ENCODE measurements at places on chromosomes 16 and 17.

DNA sequence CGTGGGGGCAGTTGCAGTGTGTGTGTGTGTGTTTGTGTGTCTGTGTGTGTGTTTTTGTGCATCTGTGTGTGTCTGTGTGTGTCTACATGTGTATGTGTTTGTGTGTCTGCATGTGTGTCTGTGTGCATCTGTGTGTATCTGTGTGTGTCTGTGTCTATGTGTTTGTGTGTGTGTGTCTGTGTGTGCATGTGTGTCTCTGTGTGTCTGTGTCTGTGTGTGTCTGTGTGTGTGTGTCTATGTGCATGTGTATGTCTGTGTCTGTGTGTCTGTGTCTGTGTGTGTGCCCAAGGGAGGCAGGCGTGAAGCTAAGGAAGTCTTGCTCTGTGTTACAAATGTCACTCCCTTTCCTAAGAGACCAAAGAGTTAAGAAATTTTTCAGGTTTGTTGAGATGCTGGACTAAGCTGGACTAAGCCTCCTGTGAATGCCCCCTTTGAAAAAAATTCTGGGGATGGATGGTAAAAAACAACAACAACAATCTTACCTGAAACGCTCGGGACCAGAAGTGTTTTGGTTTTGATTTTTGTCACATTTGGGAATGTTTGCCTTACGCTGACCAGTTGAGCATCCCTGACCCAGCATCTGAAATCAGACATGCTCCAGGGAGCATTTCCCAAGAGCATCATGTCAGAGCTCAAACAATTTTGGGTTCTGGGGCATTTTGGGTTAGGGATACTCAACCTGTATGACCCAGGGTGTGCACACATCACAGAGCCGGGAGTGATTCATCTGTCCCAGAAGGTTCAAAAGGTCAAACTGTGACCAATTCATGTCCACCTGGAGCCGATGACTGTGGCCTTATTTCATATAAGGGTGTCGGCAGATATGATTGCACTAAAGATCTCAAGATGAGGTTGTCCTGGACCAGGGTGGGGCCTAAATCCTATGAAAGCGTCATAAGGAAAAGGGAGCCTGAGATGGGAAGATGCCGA lies 48.6 kb upstream of the ZNF469 start:
- no peak for DNase-seq

- no peak for DNase-seq
These were observed 956.5 kb downstream of the CDH11 start for GRCh38 chr16:64165368-64165767.

- no peak for DNase-seq
These were observed 106.3 kb downstream of the SEC14L1 start for GRCh38 chr17:77247048-77247541.

GRCh38 chr16:72860726-72861562 lies 187.0 kb downstream of the ZFHX3 start:
- no peak for DNase-seq

DNA sequence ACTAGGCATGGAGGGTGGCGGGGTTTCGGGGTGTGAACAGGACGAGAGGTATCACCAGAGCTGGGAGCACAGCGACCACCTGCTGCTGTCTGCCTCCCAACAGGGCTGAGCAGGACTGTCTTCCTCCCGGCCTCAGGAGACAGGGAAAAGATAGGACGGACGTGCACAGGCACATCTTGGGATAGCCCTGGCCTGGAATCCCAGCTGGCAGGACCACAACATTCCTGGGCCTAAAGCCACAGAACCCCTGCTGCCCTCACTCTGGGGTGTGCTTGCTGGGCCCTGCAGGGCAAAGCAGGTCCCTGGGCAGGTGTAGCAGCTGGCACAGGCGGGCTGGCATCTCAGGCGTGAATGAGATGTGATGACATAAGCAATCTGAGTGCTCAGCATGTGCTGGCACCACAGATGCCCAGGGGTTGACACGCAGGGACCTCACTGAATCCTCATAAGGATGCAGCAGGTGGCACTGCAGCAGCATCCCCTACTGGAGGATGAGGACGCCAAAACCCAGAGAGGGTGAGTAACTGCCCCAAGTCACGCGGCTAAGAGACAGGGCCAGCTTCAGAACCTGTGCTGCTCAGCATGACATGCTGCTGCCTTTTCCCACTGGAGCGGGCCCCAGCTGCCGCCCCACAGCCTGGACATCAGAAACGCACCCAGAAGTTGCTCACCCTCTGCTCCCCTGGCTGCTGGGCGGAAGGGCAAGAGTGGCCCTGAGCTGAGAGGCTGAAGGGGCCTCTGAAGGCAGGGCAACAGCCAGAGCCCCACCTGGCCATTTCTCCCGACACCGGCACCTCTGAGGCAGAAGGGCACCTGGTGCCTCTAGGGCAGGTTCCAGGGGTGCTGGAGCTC lies 7.1 kb downstream of the CORO7 start:
- no peak for DNase-seq

GRCh38 chr16:81170824-81171223 lies 67.7 kb upstream of the BCO1 start:
- no peak for DNase-seq

DNA sequence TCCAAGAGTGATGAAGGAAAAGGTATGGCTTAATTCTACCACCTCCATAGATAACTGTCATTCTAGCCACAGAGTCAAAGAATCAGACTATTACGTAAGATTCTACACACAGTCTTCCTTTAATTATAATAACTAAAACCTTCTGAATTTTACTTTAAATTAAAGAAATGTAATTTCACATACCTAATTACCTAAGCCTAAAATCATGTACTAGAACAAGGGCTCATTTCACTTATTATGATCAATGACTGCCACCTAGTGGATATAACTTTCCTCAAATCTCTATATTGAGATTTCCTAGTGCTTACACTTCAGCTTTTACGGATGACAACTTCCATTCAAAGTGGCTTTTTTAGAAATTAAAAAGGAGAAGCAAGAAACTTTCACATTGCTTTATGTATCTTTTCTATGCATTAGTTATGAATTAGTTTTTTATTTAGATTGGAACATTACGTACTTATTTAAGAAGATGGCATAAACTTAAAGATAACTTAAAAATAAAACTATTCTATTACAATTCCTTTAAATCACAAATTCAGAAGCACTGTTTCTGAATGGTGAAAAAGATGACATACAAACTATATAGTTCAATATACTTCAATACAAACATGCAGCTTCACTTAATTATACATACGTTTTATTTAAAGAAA lies 18.2 kb upstream of the ABCA10 start:
- no peak for DNase-seq

GRCh38 chr17:83037874-83038165 lies 41.6 kb upstream of the METRNL start:
- DNase-seq = no peak

- no peak for DNase-seq
These were observed 32.1 kb downstream of the ABR start for GRCh38 chr17:1147664-1148063.

DNA sequence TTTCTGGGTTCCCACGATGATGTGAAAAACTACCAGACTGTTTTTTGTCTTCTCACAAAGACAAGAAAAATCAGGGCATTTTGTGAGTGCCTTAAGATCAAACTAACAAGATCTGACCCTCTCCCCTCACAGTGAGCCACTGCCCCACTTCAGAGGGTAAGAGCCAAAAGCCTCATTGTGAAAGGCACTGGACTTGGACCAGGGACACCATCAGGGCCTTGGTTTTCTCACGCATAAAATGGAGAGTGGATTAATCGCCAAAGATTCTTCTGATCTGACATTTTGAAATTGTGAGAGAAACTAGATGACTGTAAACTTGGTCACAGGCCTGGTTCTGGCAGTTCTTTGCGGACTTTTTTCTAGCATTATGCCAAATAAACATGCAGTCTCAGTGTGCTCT lies 21.0 kb upstream of the ENDOV start:
- no peak for DNase-seq

- no peak for DNase-seq
These were observed 606.2 kb downstream of the WWOX start for GRCh38 chr16:78705694-78706093.

DNA sequence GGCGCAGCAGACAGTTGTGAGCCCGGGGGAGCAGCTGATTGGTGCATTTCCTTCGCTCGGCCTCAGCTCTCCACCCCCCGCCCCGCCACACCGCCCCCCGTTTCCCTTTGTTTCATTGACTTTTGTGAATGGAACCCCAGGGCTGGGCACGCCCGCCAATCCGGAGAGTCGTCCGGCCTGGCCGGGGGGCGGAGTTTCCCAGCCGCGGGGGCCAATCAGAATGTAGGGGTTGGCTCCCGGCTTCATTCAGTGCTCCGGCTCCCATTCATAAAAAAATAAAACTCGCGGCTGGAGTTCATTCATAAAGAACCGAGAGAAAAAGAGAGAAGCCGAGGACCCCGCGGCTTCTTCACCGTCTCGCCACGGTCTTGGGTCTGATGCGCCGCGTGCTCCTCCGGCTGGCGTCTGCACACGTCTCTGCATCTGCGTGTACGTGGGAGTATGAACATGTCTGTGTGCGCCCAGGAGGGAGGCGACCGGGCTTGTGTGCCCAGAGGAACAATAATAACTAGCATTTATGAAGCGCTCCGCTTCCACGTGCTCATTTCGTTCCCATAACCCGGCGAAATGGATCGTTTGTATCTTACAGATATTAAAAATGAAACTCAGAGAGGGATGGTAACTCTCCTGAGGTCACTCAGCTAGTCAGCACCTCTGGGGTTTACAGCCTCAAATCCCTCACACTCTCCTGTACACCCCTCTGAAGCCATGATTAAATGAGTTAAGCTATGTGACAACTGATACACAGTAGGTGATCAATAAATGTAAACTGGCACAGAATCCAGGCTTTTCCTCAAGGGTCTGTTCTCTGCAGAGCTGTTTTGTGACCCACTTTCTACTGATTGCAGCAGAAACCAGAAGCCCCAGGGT lies at the start of gene ETV4:
Gene ETV4 (minus strand): TSS at position 22 of the 870 bp plus-strand sequence. CDS start 723 bp downstream, outside the sequence.
- DNase-seq = no peak

- DNase-seq = no peak
These were observed 20.8 kb downstream of the MYH11 start for GRCh38 chr16:15836074-15836473.

DNA sequence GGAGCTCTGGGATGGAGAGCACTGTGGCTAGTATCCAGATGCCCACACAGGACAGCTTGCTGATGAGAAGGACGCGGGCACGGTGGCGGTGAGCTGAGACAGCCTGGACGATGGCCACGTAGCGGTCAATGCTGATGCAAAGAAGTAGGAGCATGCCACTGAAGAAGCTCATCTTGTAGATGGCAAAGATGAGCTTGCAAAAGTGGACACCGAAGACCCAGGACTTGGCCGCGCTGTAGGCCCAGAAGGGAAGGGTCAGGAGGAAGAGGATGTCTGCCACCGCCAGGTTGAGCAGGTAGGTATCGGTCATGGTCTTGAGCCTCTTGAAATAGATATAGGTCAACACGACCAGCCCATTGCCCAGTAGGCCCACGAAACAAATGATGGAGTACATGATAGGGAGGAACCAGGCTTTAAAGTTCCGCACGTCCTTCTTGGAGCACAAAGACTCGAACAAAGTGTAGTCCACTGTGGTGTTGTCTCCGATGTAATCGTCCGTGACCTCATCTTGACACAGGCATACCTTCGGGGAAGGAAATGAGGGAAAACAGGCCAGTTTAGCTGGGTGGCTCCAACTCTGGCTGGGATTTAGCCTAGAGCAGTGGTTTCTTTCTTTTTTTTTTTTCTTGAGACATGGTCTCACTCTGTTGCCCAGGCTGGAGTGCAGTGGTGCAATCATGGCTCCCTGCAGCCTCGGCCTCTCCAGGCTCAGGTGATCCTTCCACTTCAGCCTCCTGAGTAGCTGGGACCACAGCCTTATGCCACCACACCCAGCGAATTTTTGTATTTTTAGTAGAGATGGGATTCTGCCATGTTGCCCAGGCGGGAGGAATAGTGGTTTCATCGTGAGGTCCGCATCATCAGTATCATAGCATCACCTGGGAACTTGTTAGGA lies 9.7 kb downstream of the CCR7 start:
- no peak for DNase-seq

DNA sequence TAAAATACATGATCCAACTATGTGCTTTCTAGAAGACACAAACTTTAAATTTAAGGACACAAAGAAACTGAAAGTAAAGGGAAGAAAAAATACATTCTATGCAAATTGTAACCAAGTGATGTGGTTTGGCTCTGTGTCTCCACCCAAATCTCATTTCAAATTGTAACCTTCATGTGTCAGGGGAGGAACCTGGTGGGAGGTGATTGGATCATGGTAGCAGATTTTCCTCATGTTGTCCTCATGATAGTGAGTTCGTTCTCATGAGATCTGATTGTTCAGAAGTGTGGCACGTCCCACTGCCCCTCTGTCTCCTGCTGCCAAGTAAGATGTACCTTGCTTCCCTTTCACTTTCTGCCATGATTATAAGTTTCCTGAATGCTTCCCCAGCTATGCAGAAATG lies 15.0 kb downstream of the OR1A1 start:
- no peak for DNase-seq

DNA sequence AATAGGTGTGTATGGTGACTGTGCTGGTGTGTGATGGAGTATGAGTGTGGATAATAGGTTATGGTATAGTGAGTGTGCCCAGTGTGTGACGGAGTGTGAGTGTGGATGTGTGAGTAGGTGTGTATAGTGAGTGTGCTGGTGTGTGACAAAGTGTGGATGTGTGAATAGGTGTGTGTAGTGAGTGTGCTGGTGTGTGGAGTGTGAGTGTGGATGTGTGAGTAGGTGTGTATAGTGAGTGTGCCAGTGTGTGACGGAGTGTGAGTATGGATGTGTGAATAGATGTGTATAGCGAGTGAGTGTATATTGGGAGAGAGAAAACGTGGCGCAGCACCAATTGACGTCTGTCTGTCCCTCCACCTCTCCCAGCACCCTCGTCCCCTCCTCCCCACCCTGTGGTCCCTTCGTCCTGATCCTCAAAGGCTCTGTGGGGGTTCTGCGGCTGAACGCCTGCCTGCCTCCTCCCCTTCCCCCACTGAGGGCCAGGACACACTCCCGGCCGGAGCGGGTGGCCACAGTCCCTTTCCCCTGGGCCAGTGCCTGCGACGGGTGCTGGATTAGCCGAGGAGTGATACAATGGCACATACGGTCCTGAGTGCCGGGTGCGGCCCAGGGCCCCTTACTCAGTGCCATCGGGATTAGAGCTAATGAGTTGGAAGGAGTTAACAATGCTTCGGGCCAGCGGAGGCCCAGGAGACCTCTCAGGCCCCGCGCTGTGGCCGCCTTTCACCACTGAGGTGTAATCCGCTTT lies 160.0 kb downstream of the MRM1 start:
- DNase-seq = no peak

GRCh38 chr16:71610447-71610846 lies 15.5 kb upstream of the MARVELD3 start:
- DNase-seq = no peak

GRCh38 chr17:57714665-57715180 lies 30.4 kb downstream of the CCDC182 start:
- no peak for DNase-seq

GRCh38 chr17:32854832-32855389 lies 22.0 kb downstream of the MYO1D start:
- DNase-seq = no peak

DNA sequence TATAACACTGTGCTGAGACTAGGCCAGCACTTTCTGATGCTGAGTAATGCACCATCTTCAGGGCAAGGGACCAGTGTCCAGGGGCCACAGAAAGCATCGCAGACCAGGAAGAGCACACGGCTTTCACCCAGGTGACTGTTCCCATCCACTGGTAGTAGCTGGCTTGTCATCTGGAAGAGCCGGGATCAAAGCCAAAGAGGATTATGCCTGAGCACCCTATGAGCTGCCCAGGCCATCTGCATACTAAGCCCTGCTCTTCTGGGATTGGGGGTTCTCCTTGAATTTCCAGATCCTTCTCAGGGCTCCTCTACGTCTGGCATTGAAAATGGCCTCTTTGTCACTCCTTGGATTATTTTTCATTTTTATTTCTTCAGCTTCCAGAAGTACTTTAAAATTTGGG lies 140.7 kb downstream of the IRX3 start:
- DNase-seq = no peak

- no peak for DNase-seq
These were observed 19.2 kb downstream of the ENPP7 start for GRCh38 chr17:79749958-79750357.

All from AG04449 (cell line).